Inflammatory macrophage (primary cell): ENCODE measurements at places on chromosomes 13 and 19.

GRCh38 chr13:106723036-106723435 lies 155.1 kb upstream of the ARGLU1 start:
- DNase-seq, result no peak

DNA sequence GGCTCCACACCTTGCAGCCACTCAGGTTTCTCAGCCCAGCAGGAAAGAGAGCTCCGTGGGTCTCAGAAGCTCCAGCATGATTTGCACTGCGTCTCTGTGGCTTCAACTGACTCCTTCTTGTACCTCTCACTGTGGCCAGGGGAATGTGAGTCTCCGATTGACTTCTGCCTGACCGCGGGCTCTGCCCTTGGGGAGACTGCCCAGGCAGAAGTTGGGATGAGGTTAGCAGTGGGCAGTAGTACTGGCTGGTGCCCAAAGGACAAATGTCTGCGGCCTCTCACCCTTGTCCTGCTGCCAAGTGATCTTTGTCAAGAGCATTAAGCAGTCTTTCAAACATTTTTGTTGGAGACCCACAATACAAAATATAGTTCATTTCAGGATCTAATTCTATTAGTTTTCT lies 34.4 kb upstream of the FXYD3 start:
- no peak for DNase-seq

GRCh38 chr13:111640006-111640405 lies 319.6 kb downstream of the TEX29 start:
- no peak for DNase-seq

DNA sequence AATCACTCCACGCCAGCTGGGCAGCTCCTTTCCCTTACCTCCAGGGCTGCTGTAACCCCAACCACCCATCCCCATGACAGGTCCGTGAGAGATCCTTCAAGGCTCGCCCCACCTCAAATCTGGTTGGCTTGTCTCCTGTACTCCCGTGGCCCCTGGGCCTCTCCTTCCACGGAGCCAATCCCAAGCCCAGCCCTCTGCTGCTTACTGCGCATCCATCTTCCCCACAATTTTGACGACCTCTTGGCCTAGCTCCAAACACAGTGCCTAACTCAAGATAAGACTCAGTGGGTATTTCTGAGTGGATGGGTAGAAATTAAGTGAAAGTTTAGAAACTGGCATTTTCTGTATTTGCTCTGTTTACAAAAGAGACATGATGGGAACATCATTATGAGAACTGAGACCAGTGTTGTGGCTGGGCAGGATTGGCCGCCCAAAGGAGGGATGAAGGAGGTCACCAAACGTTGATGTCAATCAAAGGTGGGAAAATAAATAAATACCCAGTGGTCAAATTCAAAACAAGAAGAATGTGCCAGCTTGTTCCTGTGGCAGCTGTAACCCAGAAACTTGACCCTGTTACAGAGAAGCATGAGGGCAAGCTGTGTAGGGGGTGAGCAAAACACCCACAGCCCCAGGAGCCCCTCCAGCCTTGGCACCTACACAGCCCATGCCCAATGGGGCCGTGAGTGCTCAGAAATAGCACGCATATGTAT lies 162.2 kb downstream of the ABCC4 start:
- no peak for DNase-seq

GRCh38 chr13:91355826-91356710 lies 8.6 kb downstream of the MIR17HG start:
- DNase-seq, result no peak

DNA sequence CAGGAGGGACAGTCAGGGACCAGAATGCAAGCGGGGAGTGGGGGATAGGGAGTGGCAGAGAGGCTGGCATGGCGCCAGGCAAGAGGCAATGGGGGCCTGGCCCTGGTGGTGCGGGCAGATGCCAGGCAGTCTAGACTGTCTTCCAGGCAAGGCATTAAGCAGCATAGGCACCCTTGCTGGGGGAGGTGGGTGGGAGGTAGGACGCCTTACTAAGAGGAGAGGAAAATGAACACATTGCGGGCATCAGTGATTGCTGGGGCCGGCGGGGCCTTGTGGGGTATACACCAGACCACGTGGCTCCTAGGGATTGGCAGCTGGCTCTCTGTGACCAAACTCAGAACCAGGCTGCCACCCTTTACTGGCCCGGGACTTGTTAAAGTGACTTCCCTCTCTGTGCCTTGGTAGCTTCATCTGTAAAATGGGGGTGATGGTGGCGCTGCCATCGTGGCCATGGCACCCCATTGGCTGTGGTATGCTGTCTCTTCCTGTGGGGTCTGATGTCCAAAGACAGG lies 46.0 kb downstream of the DNM2 start:
- DNase-seq, result no peak

- no peak for DNase-seq
Observed at GRCh38 chr19:6362351-6362801, 1.0 kb downstream of the CLPP start.

DNA sequence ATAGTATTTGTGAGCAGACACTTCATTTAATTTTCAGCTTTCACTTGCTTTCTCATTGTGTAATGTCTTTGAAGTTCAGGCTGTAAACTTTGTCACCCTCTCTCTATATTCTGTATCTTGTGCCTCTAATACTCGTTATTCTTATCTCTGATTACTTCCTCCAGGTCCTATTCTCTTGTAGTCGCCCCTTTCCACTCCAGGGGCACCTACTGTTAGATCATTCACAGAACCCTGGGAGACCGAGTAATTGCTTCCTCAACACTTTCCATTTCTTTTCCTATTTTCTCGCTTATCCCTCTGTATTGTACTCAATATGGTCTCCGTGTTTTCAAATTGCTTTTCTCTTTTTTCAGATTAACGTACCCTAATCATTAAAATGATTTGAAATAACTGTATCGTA lies 93.9 kb upstream of the TDRD3 start:
- DNase-seq, result no peak

- no peak for DNase-seq
Observed at GRCh38 chr19:50320051-50320450, 9.1 kb downstream of the KCNC3 start.

DNA sequence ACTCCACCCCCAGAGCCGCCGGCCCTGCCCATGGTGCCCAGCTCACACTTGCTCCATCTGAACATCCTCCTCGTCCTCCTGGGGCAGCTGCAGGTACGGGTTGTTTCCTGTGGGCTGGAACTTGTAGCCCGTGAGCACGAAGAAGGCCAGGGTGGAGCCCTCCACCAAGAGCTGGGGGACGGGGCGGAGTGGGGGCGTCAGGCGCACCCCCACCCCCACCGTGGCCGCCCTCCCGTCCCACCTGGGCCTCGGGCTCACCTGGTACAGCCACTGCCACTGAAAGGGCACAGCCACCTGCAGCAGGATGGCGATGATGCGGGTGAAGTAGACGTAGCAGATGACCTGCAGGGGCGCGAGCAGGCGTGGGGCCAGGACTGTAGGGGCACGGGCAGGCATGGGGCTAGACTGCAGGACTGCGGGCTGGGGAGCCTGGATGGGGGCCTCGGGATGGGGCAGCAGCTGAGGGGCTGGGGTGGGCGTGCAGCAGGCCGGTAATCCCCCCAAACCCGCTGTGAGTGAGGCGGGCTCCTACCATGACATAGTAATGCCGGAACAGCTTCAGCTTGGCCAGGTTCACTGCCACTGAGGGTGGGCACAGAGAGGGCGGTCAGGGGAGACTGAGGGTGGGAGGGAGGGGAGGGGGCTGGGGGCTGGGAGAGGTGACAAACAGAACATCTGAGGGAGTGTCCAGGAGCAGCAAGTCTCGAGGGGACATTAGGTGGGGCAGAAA lies 6.3 kb downstream of the GPR108 start:
- no peak for DNase-seq

DNA sequence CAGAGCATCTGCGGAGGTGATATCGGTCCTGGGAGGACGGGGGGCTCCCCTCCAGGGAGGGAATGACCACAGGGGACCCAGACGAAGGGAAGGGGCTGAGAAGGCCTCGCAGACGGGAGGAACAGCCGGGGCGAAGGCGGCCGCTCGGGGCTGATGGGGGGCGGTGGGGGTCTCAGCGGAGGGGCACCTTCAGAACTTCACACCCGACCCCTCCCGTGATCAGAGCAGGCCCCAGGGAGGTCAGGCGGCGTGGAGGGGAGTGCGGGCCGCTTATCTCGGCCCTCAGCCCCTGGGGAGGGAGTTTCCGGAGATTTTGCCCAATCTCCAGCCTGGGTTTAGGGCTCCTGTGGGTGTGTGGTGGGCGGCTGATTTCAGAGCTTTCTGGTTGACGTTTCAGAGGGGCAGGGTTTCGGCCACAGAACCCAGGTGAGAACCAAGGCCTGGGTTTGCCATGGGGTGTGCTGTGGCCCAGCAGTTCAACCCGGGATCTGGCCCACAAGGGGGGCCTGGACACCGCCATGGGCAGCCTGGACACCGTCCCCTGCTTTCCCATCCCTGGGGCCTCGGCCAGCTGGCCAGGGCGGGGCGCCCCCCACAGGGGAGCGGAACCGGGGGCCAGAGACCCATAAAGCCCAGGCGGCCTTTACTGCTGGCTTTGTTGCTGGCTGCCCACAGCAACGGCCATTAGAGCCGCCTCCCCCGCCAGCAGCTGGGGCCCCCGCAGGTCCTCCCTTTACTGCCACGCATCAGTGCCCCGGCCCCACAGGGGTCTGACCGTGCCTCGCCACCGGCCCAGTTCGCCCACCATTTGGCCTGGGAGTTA lies 29.0 kb downstream of the ARID3A start:
- DNase-seq, result no peak

GRCh38 chr13:24045597-24045996 lies 114.9 kb upstream of the SPATA13 start:
- DNase-seq, result no peak

- no peak for DNase-seq
Observed at GRCh38 chr13:29605860-29606526, 10.5 kb upstream of the SLC7A1 start.

DNA sequence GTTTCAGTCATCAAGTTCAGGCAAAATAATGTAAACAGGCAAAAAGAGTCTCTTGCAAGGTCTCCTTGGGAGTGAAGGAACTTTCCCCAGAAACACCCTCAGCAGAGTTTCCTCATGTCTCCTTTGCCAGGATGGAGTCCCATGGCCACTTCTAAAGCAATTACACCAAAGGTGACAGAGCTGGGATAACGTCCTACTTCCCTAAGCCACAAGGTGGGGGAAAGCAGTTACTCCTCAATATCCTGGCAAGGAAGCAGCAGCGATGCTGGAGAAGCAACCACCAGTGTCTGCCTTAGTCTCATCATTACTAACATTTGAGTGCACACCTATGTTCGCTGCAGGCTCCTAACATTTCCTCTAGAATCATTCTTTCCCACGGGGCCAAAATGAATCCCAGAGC lies 88.6 kb downstream of the UBL3 start:
- DNase-seq, result no peak

- DNase-seq, result no peak
Observed at GRCh38 chr13:33172911-33173310, 112.6 kb downstream of the STARD13 start.
